ENCODE measurements at places on chromosomes 6 and 20.
A peak's percentile ranks its signal among the peaks of the same experiment; 100 is the strongest.

DNA sequence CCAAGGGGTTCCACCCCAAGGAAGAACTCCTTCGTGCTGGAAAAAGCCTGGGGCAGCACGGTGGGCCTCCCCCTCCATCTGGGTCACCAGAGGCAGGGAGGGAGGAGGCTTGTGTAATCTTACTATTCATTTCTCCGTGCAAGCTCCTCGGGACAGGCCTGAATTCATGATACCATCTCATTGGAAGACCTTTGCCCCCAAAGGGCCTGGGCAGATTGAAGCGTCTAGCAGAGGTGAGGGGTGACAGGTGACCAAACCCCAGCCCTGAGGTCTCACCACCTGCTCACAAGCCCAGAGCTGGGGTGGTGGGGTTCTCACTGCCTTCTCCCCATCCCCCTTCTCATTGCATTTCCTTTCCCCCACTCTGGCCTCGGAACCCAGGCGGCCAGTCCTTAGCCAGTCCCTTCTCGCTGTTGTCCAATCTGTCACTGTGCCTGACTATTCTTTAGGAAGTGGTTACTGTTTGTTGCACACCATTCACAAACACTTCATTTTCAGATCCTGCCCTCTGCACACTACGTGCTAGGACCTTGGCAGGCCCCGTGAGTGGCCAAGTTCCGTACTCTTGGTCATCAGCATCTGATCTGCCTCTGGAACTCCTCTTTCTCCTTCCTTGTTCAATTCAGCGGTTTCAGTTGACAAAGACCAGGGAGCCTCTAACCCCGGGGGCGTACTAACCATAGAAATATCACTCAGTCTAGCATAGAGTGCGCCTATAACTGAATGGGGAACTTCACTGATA is 137.1 kb downstream of the LY86 start:
- DNase-seq = no peak

DNA sequence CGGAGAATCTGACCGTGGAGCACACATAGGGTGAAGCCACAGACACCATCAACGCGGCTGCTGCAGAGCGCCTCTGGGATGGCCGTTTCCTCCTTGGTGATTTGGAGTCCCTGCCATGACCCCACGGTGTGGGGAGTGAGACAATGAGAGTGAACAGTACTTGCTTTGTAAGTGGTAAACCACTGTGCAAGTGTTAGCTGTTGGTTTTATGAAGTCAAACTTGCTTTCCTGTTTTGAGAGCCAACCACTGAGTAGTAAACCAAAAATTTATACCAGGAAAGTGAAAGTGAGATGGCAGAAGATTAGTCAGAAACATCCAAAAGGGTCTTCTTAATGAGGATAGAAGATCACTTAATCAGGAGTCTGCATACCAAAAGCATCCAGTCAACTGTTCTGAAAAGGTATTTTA is 160.7 kb downstream of the FOXC1 start:
- DNase-seq = no peak

- DNase-seq = no peak
Measured at GRCh38 chr20:49786196-49786595, 26.4 kb upstream of the SLC9A8 start.

- DNase-seq = no peak
Measured at GRCh38 chr20:62208795-62209755, 11.0 kb downstream of the HRH3 start.

DNA sequence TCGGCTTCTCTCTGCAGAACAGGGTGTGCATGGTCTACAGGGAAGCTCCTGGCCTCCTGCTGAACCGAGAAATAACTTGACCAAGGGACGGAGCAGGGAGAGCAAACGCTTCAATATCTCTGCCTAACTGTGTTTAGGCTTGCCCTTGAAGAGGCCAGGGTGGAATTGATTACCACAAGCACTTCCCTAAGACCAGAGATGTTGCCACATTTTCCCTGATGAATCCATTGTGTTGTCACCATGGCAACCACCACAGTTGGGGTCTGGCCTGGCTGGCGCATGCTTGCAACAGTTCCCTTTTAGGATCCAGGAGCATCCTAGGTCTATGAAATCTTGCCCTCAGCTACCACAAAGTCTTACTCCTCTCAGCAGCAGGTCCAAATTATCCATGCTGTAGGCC is 213.5 kb upstream of the SULF2 start:
- no peak for DNase-seq

DNA sequence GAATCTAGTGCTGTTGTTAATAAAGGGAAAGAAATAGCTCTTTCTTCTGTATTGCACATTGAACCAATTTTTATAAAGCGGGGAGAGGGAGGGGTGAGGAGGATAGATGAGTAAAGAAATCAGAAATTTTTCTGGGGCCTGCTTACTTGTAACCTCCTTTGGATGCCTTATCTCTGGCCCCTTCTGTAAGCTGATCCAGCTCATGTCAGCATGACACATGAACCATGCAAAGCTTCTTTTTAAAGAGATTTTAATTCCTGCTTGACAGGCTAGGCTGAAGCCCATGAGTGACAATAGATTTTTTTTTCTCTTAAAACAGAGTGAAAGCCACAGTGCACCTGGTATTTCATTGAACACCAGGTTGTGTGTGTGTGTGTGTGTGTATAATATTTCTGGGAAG is 325.3 kb downstream of the PRL start:
- DNase-seq = no peak

- DNase-seq = peak; percentile 96
Measured at GRCh38 chr6:143333081-143333480, 117.4 kb downstream of the ADAT2 start.

DNA sequence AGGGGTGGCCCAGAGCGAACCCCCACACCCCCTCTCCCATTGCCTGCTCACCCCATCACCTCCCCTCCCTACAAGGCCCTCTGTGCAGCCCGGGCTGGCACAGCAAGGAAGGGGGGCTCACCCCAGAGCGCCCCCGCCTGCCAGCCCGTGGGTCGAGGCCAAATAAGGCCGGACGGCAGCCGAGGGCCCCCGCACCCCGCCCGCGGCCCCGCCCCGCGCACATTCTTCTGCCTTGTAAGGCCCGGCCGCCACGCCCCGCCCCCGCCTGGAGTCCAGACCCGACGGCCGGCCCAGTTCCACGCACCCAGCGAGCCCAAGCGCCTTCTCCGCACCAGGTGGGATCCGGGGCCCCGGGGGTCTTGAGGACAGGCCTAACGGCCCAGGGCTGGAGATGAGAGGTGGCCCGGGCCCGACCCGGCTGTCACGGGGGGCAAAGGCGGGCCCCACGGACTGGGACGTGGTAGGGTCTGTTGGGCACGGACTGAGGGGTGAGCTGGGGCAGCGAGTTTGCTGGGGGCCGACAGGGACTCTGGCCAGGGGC is at the start of gene MYL9:
TSS of gene MYL9 (plus strand) at position 293 of the 541 bp plus-strand sequence. CDS start 3,366 bp downstream, outside the sequence.
- no peak for DNase-seq

- DNase-seq = no peak
Measured at GRCh38 chr6:128713461-128713860, 169.5 kb upstream of the LAMA2 start.

- peak; percentile 95 for DNase-seq
Measured at GRCh38 chr6:15715060-15715459, 52.2 kb upstream of the DTNBP1 start.

GRCh38 chr6:20577173-20577688 is 43.0 kb downstream of the CDKAL1 start:
- no peak for DNase-seq

GRCh38 chr6:25065666-25066065 is 129.9 kb upstream of the RIPOR2 start:
- no peak for DNase-seq

DNA sequence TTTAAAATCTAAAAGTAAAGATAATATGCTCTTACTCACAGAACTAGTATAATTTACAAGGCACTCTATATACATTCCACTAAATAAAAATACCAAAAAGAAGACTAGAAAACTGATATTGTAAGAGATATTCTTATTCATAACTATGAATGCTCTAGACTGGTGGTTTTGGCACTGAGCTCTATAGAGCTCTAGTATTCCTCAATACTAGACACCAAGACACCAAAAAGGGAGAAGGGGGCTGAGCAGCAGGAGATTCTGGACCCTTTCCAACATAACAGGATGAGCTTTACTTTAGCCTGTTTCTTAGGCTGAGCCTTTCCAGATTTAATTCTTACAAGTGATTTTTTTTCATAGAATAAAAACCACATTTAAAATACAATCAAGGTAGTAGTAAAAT is 173.6 kb downstream of the COL21A1 start:
- no peak for DNase-seq

- DNase-seq = no peak
Measured at GRCh38 chr6:69915346-69915745, 49.0 kb downstream of the COL19A1 start.

DNA sequence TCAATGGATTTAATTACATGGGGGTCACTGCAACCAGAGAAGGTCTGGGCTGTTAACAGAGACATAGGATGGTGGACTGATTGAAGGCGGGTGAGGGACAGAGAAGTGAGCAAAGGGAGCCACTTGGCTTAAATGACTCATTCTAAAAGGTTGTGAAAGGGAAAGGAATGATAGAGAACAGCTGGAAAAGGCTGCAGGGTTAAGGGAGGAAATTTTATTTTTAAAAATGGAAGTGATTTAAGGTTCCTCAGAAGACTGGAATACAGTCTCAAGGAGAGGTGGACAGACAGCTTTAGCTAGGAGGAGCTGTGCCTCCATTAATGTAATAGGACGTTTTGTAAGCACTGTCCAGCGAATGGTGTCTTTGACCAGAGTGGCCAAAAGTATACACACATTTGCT is 46.7 kb downstream of the RGS17 start:
- DNase-seq = peak; percentile 46

DNA sequence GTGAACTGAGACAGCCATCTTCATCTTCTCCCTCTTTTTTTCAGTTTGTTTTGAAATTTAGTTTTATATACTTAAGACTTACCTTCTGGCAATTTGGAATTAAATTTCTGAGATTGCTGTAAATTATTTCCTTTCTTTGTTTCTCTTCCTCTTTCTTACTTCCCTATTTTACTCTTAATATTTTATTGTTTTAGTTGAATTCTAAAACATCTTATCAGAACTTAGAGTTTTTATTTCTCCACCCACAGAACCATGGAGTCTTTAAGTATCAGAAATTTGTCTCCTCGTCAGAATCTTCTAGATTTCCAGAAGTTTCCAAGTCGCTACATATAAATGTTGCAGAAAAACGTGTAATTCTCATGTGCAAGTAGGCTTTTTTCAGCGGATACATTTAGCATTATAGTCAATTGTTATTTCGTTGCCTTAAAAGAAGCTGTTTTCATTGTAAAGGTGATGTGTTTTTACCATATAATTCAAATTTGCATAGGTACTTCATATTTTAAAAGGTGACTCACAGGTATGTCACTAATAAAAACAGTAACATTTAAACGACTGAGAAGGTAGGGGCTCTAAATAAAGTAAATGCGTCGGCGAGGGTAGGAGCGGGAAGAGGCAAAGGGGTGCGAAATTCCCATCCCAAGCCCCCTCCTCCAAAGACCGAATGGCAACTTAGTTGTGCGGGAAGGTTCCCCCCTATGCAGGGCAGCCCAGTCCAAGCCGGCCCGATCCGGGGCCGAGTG is 866 bp upstream of the MYO6 start:
- peak; percentile 55 for DNase-seq

DNA sequence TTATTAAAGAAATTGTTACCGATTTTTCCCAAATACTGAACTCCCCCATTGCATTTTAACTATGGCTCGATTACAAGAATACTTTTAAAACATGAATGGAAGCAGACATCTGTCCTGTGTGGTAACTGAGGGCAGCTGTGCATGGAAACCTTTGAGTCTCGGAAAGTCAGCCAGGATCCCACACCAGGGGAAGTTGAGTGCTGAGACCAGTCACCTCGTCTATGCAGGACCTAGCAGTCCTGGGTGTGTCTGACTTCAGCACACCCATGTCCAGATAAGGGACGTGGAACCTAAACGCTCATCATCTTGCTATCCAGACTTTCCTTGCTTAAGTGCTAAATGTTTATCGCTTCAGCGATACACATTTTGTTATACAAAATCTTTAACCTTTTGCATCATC is 6.1 kb downstream of the RIN2 start:
- no peak for DNase-seq

GRCh38 chr6:163252061-163252591 is 162.4 kb upstream of the QKI start:
- DNase-seq = no peak

- DNase-seq = peak; percentile 61
Measured at GRCh38 chr6:116451916-116452315, 9.3 kb upstream of the CALHM6 start.

DNA sequence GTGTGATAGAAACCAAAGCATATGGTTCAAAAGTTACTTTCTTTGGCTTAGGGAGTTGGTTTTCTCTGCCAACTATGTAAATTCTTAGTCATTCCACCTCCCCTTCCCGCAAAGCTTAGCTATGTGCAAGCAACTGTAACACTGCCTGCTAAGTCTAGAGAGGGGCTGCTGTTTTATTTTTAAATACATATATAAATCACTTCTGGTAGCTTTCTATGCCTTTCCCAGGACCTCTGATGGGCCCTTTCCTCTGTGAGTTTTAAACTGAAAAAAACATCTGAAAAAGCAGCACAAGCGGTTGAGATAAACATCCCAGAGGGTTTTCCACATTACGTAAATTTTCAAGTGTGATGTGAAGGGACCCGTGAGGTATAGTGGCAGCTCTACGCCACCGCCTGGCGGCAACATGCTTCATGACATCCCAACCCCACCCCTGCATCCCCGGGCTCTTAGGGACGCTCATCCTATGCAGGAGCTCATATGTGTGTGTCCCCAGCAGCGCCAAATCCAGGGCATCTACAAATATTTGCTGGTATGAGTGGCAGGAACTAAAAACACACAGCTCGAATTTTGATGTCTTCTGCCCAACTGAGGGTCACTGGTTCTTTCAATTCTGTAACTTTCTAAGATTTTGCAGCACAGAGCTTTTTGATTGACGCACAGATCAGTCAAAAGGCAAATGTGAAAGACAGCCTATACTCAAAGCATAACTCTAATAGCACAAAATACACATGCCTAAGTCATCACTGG is 12.7 kb downstream of the SAYSD1 start:
- DNase-seq = no peak

GRCh38 chr6:34447386-34447785 is 18.5 kb upstream of the PACSIN1 start:
- no peak for DNase-seq

- no peak for DNase-seq
Measured at GRCh38 chr6:45667766-45668165, 290.0 kb upstream of the SUPT3H start.

DNA sequence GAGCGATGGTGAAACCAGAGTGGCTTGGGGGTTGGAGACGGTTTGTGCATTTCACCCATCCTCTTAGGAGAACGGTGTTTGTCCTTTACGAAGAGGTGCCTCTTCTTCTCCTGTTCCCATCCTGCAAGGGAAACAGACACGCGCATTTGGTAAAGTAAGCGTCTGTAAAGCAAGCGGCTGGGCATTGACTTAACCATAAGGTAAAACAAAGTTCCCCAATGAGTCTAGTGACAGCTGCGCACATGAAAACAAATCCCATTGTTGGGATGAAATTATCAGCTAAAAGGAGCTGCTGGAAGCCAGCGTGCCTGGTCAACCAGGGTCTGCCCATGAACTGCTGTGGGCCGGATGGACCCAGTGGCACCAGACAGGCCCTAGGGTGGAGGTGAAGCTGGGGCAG is 5.8 kb downstream of the BHLHE23 start:
- no peak for DNase-seq
